T-helper 17 cell (primary cell): ENCODE measurements at places on chromosomes 1 and 21. TPM values are rescaled to one million over a fixed set of nuclear protein-coding genes. Genes with fewer than 3 reads are reported as not detected.

The SYF2 gene
- 80.6 TPM for total RNA-seq

The PHACTR4 gene
- 23.9 TPM for total RNA-seq

The ERVH48-1 gene
- not detected for total RNA-seq

The S100A11 gene
- 76.4 TPM for total RNA-seq

The SEMA6C gene
- 11.3 TPM for total RNA-seq

The DAB1 gene
- total RNA-seq, result 8.7 TPM

GRCh38 chr1:89149229-89149628 lies 23.3 kb upstream of the GBP2 start:
- no peak for DNase-seq

GRCh38 chr1:243725075-243725474 lies 125.0 kb downstream of the AKT3 start:
- DNase-seq, result no peak

GRCh38 chr1:215140135-215140534 lies 57.6 kb downstream of the KCNK2 start:
- DNase-seq, result no peak

DNA sequence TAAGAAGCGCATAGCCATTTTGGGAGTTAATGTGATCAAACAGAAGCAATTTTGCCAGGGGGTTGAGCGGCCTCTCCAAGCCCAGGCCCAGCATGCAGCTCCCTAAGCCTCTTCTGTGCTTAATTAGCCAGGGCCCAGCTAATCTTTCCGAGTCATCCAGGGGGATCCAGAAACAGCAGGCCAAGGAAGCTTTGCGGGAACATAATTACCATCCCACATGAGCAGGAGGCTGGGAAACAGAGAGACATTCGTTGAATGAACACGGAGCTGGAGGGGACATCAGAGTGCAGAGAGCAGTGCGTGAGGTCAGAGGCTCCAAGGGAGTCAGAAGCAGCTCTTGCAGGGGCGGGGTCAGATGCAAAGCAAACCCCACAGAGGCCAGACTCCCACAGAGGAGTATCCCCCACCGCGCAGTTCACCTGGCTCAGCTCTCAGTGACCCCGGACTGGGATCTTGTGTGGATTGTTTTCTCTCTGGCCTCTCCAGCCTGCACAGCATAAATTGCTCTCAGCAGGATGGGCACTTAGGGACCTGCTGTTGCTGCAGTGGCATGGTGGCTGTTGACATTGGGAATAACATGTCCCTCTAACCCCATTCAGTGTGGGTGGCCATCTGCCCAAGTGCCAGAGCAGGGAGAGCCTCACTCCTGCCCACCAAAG lies 657.4 kb downstream of the AJAP1 start:
- no peak for DNase-seq

- DNase-seq, result no peak
Observed at GRCh38 chr1:87213135-87213515, 115.6 kb upstream of the LMO4 start.

DNA sequence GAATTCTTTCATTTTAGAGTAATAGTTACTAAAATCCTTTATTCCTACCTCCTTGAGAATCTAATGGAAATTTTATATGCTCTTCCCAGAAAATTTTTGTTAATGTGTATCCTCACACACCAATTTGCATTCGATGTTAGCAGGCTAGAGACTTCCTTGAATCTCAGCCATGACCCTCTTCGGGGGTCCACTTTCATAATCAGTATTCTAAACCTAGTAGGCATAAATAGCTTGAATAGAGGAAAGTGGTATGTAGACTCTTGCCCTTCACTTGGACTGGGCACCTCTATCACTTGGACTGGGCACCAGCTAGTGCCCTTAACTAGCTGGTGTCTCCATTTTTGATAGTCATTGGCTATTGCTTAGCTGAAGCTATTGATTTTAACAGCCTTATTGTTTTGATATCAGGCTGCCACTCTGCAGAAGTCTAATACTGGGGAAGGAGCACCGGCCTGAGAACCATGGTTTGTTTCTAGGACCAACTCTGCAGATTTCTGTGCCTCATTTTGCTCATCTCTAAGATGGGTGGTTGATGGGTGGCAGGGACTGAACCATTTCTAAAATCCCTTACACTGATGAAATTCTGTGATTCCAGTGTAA lies 42.8 kb downstream of the MRPL39 start:
- no peak for DNase-seq

- DNase-seq, result no peak
Observed at GRCh38 chr1:73639494-73639893, 558.5 kb downstream of the LRRIQ3 start.

DNA sequence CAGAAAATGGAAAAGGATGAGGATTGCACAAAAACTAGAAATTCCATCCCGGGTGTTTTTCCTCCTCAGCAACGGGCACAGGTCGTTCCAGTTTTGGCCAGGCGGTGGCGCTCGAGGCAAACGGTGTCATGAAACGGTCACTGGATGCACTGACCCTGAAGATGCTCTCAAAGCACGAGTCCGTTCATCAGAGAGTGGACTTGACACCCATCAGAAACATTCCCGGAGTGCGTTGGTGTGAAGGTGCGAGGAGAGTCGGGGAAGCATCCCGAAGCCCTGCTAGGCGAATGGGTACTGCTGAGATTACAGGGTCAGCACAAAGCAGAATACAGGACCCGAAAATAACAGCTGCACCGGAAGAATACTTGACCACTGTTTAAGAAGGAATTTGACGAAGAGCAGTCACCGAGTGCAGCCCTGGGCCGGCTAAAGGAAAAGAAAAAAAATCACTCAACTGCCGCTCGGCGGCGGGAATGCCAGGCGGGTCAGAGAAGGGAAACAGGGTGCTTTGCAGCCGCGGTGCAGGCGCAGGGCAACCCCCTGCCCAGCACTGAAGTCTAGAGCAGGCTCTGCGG lies 71.7 kb upstream of the ETS2 start:
- DNase-seq, result peak; percentile 65

GRCh38 chr21:45979141-45979631 lies 2.4 kb upstream of the COL6A1 start:
- DNase-seq, result no peak

DNA sequence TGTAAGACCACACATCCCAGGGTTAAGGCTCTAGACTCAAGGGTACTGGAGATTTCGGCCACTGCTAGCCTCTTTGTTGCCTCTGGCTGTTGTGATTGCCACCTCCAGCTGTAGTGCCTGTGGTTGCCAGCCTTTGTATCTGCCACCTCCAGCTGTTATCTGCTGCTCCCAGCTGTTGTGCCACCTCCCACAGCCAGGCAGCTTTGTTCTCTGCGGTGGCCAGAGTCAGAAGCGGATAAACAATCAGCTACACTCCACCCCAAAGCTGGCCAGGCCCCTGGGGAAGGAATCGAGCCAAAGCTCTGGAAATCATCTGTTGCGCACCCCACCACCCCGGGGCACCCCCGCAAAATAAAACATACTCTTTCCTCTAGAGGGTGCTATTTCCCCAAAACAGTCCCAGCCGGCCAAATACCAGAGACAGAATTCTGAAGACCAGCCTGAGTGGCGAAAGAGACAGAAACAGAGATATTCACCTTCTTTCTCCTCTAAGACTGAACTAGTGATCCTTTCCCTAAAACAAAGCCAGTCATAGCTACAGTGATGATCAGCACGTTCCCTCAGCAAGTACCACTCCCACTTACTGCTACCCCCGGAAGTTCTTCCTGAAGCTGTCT lies 14.8 kb upstream of the PIGM start:
- DNase-seq, result no peak

DNA sequence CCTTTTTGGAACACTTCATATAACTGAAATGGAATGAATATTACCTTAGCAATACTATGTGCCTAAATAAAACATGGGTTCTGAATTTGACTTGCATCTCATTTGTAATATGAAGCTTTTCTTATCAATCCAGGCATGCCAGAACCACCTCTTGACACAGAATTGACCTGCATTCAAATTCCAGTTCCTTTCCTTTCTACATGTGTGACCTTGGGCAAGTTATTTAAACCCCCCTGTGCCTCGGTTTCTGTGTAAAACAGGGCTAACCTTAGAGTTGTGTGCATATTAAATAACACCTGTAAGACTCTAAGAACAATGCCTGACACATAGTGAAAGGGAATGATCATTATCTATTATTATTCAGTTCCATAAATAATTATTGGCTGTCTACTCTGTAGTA lies 2.0 kb upstream of the NOS1AP start:
- no peak for DNase-seq

DNA sequence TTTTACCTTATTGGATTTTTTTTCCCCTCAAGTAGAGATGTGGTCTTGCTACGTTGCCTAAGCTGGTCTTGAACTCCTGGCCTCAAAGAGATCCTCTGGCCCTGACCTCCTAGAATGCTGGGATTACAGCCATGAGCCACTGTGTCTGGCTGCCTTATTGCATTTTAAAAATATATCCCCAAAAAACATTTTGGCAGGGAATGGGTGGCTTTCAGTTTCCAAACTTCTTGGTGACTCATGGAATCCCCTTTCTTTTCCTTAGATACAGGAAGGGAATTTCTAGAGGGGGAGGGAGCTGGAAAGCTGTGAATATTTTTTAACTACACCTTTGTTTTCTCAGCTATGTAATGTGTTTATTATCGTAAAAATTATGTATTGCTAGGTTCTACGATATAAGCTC lies 73.3 kb downstream of the SNRPE start:
- no peak for DNase-seq

GRCh38 chr1:183783342-183783741 lies 21.6 kb upstream of the RGL1 start:
- DNase-seq, result no peak

- no peak for DNase-seq
Observed at GRCh38 chr1:92820024-92820423, 11.8 kb upstream of the RPL5 start.

GRCh38 chr1:41823471-41823870 lies 95.3 kb downstream of the HIVEP3 start:
- DNase-seq, result no peak

GRCh38 chr1:34645109-34645688 lies 109.6 kb upstream of the GJB5 start:
- no peak for DNase-seq
